ENCODE measurements at places on chromosomes 7 and 10.

DNA sequence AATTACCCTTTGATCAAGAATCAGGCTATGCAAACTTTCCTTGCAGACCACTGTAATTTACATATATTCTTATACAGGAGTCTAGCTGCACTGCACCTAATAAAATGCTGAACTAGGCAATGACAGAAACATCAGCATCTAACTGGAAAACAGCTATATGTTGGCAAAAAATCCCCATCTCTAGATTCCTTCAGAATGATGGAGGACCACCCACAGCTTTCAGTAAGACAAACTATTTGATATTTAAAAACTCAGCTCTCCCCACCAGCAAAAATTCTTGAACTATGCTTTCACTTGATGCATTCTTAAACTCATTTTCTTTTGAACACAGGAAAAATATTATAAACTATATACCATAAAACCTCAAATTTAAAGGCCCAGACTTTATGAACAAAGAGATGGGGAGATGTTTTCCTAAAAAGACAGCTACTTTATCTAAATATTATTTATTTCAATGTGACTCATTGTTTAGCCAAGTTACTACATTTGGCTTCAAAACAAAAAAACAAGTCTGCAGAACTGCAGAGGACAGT is 77.4 kb downstream of the SEMA3C start:
- DNase-seq: no peak

DNA sequence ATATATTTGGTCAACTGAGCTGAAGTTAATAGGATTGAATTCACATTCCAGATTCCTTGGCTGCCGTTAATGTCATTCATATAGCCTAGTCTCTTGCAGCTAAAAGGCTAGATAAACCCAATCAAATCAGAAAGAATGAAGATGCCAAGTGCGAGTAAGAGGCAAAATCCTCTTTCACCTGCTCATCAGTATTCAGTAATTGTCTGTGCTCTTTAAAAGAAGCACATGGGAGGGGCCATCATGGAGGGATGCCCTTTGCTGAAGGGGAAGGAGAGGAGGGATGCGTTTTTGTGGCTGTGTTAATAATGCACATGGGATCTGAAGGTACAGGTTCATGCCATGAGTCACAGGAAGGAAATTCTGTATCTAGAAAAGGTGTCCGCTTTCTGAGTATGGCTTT is 232.2 kb downstream of the TMEM178B start:
- DNase-seq: no peak

GRCh38 chr7:31874631-31875386 is 187.8 kb downstream of the PPP1R17 start:
- DNase-seq: no peak

GRCh38 chr7:63028376-63029206 is 970.1 kb upstream of the ZNF722 start:
- DNase-seq: no peak

Measured in hematopoietic multipotent progenitor cell treated with erythropoietin and hydrocortisone succinate and interleukin-3 and kit ligand, for 17 days (in vitro differentiated cells).